ENCODE measurements at places on chromosomes 6 and 20. TPM values are rescaled to one million over a fixed set of nuclear protein-coding genes. Genes with fewer than 3 reads are reported as not detected.
A peak's percentile ranks its signal among the peaks of the same experiment; 100 is the strongest.

DNA sequence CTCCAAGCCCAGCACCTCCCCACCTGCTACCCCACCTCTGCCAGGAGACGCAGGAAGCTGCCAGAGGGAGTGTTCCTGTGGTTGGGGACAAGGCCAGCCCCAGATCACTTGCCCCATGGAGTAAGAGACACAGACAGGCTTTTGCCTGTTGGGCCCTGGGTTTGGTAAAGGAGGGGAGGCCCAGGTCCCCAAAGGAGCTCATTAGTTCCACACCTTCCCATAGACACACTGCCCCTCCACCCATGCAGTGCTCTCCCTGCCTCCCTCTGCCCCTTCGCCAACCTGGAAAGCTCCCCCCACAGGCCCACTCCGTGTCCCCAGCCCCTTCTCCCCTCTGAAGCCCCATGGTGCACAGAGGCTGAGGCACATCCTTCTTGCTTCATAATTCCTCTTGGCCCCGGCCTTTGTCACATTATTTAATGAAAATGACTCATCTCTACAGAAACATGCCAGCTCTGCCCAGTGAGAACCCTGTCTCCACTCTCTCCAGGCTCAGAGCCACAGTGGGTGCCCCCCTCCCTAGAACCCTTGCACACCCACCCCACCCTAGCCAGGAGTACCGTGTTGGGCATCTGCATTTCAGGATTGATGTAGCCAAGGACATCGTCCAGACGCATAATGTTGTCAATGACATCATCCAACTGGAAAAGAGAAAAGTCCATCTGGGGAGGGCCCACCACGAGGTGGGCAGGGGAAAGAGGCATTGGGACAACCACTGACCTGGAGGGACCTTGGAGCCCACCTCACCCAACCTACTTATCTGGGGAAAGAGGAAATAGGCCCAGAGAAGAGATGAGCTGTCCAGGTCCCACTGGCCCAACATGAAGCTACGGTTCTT lies 46.0 kb downstream of the TFEB start:
- H3K36me3 ChIP-seq: no peaks in the 10 kb centered on the region
- no peak for DNase-seq
- H3K4me1 ChIP-seq: peaks cover 3% of the 10 kb centered on the region
- H3K27me3 ChIP-seq: peaks cover 36% of the 10 kb centered on the region

DNA sequence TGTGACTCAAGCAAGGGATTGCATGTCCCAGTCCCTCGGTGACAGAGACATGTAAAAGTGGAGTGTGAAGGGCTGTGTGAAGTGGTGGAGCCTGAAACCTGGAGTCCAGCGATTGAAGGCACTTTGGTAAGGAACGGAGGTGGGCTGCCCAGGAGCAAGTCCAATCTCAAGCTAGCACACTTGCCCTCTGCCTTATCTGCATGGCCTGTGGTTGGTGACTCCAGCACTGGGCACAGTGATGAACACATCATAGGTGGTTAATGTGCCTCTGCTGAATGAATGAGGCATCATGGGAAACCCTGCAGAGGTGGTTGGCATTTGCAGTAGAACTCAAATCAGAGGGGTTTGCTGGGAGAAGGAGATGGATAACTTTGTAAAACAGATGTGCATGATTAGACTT lies 14.9 kb upstream of the ULBP3 start:
- DNase-seq: no peak
- no peaks in the 10 kb centered on the region for H3K36me3 ChIP-seq
- no peak overlapping the region for H3K27ac ChIP-seq

DNA sequence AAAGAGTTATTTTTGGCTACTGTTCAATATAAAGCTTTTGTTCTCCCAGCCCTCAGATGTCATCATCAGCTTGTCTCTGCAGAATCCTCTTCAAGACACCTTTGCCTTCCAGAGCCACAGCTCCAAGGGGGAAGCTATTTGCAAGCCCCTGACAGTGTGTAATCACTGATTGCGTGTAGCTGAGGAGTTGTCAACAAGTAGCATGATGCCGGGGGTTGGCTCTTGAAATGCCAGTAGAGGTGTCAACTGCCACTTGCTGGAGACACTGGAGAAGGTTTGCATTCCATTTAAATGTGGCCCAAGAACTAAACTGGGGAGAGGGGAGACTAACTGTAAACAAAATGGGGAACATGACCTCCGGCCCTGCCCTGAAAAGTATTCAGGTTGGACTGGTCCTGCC lies 44.3 kb upstream of the PDYN start:
- no peak overlapping the region for H3K4me3 ChIP-seq
- H3K36me3 ChIP-seq: no peaks in the 10 kb centered on the region
- no peaks in the 10 kb centered on the region for H3K4me1 ChIP-seq
- DNase-seq: no peak
- H3K27ac ChIP-seq: no peak overlapping the region

Gene KCNK5
- total RNA-seq: 45.8 TPM

Gene CST1
- total RNA-seq: not detected

Gene BMP7
- 0.13 TPM for total RNA-seq

DNA sequence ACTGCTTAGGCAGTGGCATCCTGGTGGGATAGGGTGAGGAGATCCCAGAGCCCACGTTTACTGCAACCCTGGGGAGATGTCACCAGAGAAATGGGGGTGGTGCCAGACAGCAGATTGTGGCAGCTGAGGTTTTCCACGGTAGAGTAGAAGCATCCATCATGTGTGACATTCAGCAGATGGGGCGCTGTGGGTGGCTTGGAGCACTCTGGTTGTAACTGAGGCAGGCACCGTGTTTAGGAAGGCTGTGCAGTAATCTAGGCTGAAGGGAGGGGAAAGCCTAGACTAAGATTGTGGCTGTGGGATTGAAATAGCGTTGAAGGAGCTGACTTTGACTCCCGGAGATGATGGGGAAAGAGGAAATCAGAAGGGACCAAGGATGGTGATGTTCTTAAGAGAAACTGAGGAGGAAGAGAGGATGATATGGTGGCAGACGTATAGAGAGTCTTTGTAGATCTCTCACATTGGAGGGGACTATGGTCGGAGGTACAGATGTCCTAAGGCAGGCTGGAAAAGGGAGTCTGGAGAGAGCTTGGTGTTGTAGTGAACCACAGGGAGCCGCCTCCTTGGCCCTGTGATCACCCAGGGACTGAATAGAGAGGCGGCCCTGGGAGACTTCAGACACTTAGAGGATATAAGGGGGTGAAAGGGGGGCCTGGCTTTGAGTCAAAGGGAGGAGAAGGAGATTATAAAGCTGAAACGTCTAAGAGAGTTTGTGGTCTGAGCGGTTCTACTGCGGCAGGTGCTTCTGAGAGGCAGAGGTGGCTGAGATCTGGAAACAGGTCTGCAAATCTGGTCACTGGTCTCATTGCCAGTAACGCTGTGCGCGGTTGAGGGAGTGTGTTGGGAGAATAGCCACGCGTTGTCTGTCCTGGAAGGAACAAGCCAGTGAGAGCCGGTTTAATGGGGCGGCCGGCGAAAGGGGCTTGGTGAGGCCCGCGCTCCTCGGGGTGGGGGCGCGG lies 792 bp upstream of the MICA start:
- peak; percentile 52 for DNase-seq
- peak overlapping the region; percentile 50 for H3K4me3 ChIP-seq
- H3K27ac ChIP-seq: peak overlapping the region; percentile 24
- peaks cover 31% of the 10 kb centered on the region for H3K4me1 ChIP-seq
- no peaks in the 10 kb centered on the region for H3K36me3 ChIP-seq
- no peaks in the 10 kb centered on the region for H3K27me3 ChIP-seq

- DNase-seq: no peak
- H3K4me3 ChIP-seq: no peak overlapping the region
- no peak overlapping the region for H3K27ac ChIP-seq
- no peaks in the 10 kb centered on the region for H3K4me1 ChIP-seq
These were observed 335.2 kb downstream of the ZFAND3 start for GRCh38 chr6:38154731-38155130.

- H3K4me1 ChIP-seq: no peaks in the 10 kb centered on the region
- H3K36me3 ChIP-seq: no peaks in the 10 kb centered on the region
- H3K27ac ChIP-seq: no peak overlapping the region
- no peak for DNase-seq
- no peaks in the 10 kb centered on the region for H3K27me3 ChIP-seq
- no peak overlapping the region for H3K4me3 ChIP-seq
These were observed 398.8 kb downstream of the HACE1 start for GRCh38 chr6:104460738-104461483.
